Activated CD4-positive, alpha-beta T cell treated with anti-CD3 and anti-CD28 coated beads, Interleukin-2, amount 50 U/mL, for 24 hours (primary cell): ENCODE measurements at places on chromosomes 2 and 18.

DNA sequence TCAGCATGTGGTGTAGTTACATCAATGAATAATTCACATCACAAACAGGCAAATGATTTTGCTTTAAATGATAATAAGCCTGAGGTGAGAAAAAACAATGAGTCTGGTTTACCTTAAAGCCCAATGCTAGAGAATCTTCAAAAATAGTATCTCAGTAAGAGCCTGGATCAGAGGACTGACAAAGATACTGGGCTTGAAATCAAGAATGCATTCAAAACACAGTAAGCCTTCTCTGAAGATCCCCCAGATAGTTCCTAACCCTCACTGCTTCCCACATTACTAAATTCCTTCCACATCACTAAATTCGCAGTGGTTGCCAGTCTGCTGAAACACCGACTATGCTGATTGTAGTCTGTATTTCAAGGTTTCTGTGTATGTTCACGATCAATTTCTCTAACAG, 514.9 kb downstream of the SUCLG1 start:
- no peak for DNase-seq

GRCh38 chr2:85266146-85267041, 61.4 kb downstream of the TGOLN2 start:
- peak; percentile 39 for DNase-seq

- DNase-seq, result peak; percentile 54
Observed at GRCh38 chr2:233353769-233354499, at the start of gene DGKD. Gene DGKD, plus strand, starts transcription at chr2:233354494. Its CDS starts 25 bp downstream, at chr2:233354519.

DNA sequence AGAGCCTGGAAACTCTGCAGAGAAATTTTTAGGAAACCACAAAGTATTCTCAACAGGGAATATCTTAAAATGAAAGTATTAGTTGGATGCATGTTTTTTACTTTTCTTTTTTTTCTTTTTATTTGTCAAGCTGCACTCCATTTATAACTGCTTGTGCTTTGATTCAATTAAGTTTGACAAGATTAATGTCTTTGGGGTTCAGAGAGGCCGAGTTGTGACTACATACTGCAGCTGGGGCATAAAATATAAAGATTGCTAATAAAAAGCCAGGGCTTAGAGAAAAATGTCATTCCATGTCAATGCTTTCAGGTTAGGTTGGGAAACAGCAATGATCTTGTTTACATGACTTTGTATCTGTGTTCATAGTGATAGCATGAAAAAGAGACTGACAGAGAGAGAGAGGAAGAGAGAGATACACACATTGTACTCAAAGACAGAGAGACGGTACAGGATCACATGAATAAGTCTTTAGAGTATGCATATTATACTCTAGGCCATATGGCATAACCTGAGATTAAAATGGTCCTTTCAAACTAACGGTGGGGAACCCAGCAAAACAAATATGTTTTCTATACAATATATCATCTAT, 1022.3 kb upstream of the CNTNAP5 start:
- DNase-seq, result no peak

GRCh38 chr2:233311241-233311926, 3.8 kb downstream of the SAG start:
- no peak for DNase-seq

DNA sequence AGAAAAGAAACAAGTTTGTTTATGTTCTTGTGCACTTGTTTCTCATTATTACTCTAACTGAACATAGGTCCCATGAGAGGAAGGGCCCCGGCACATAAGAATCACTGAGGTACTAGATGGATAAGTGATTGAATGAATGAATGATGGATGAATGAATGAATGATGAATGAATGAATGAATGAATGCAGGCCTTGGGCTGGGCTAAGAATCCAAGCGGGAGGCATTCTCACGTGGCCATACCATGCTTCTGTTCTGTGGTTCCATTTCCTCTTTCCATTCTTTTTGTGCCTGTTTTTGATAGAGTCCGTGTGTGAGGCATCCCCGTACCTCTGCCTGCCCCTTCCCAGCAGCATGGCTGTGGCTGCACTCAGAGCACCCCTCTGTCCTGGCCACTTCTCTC, 94.8 kb downstream of the SH3BP4 start:
- DNase-seq, result no peak

DNA sequence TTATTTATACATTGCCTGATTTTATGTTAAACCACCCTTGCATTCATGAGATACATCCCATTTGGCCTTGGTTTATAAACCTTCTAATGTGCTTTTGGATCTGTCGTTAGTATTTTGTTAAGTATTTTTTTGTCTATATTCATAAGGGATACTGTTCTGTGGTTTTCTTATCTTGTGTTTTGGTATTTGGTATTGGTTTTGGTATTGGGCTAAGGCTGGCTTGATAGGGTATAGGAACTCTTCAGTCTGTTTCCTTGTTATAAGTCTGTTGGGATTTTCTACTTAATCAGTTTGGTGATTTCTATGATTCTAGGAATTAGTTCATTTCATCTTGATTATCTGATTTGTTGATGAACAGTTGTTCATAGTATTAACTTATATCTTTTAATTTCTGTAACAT, 49.2 kb downstream of the RELCH start:
- DNase-seq, result no peak

DNA sequence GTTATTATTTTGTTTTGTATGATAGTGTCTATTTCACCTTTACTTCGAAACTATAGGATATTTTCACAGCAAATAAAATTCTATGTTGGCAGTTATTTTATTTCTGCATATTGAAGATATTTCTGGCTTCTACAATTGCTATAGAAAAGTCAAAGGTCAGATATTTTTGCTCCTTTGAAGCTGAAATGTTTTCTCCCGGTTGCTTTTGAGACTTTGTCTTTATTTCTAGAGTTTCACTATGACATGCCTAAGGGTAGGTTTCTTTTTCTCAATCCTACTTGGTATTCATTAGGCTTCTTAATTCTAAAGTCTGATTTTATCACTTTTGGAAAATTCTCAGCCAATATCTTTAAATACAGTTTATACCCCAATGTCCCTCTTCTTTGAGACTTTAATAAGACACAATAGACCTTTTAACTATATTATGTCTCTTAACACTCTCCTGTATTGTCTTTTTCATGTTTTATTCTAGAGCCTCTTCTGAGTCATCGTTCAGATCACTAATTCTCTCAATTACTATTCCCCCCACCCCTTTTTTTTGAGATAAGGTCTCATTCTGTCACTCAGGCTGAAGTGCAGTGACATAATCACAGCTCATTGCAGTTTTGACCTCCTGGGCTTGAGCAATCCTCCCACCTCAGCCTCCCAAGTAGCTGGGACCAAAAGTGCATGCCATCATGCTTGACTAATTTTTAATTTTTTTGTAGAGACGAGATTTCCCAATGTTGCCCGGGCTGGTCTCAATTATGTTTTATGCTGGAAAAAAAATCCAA, 50.5 kb downstream of the USP37 start:
- no peak for DNase-seq
